ENCODE measurements at places on chromosomes 7 and 10.

DNA sequence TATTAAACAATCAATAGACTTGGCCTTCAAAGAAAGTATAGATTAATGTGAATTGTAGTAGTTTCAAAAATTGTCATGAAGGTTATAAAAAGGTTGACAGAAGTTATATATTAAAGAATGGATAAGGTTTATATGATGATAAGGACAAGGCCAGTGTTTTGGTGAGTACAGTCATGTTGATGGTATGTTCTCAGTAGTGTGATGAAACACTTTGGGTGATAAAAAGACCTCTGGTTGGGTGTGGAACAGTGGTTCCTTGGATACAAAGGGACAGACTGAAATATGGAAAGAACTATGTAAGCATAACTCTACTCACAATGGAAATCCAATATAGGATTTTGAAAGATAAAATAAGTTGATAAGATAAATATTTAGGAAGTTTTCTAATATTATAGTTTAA is 866.3 kb downstream of the ANKRD7 start:
- no peak for DNase-seq

DNA sequence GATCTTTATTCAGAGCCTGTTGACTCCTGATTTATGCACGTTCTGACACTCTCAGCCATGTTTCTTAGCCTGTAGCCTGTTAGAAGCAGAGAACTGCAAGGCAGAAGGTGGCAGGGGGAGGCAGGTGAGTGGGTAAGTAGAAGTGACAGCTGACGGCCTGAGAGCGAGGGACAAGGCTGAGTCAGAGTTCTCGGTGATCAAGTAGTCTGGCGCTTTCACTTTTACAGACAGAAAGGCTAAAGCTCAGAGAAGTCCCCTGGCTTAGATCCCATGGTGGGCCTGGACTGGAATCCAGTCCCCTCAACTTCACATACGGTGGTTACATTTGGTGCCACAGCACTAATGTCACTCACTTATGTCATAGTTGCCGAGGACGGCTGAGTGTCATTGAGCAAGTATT is 139.0 kb downstream of the TACC2 start:
- DNase-seq: no peak

- no peak for DNase-seq
Observed at GRCh38 chr7:79876848-79877252, 257.8 kb upstream of the GNAI1 start.

- no peak for DNase-seq
Observed at GRCh38 chr10:100333661-100334440, 3.8 kb upstream of the PKD2L1 start.

- no peak for DNase-seq
Observed at GRCh38 chr7:69126896-69127479, 471.3 kb upstream of the AUTS2 start.

GRCh38 chr10:59829024-59829423 is 75.8 kb upstream of the MRLN start:
- DNase-seq: no peak

DNA sequence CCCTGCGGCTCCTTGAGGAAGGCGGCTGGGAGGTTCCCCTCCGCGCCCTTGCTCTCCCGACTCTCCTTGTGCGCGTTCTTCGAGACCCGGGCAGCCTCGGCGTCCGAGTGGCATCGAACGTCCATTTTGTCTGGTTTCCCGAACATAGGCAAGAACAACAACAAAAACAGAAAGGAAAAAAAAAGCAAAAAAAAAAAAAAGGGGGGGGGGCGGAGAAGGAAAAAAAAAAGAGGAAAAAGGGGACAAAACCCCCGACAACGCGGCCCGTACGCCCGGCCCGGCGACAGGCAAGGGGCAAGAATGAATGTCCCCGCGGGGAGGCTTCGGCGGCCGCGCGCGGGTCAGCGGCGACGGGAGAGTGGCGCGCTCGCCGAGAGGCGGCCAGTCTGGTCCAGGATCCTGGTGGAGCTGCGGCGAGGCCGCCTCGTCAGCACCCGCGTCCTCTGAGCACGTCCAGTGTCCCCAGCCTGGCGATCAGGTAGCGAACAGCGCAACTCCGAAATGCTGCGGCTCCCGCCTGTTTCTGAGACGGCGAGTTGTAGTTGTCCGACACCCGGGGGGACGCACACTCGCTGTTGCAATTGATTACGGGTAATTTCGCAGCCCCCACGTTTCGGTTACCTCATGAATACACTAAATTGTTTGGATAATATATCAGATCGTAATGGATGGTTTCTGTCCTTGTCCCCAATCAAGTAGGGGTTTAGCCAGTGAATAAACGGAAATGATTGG is at the start of gene VAX1:
TSS of gene VAX1 (minus strand) at position 360 of the 732 bp plus-strand sequence. CDS start at position 146, 214 bp downstream.
- no peak for DNase-seq

DNA sequence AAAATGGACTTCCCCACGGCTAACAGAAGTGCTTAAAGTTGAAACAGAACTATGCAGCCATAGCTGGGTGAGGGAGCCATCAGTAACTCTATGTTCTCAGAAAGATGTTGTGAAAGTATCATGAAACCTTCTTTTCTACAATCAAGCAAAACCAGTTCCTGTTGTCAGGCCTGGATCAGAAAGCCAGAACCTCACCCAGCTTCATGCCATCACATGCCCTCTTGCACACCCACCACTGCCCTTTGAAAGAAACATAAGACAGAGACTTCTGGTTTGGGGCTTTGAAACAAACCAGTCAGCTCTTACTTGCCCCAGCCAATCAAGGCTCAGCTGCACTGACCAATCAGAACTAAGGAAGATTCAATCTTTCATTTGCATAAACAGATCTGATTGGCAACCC is 230.8 kb upstream of the FERD3L start:
- DNase-seq: no peak

DNA sequence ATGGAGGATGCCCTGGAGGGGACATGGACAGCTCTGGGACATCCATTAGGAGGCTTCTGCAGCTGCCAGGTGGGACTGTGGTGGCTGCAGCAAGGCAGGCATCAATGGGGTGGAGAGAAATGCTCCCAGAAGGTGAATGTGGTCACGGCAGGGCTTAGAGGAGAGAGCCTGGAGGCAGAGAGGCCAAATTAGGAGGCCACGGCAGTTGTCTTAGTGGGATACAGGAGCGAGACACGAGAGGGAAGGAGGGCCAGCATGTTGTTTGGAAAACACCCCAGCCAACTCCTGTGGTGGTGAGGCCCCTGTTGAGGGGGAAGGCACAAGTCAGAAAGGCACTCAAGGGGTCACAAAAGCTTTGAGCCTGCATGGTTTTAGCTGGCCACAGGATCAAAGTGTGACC is 14.6 kb upstream of the ECHDC3 start:
- DNase-seq: no peak

GRCh38 chr7:74372511-74373111 is 81.1 kb upstream of the GTF2IRD1 start:
- DNase-seq: peak; percentile 42

GRCh38 chr10:110077436-110078130 is 69.8 kb downstream of the ADD3 start:
- no peak for DNase-seq

DNA sequence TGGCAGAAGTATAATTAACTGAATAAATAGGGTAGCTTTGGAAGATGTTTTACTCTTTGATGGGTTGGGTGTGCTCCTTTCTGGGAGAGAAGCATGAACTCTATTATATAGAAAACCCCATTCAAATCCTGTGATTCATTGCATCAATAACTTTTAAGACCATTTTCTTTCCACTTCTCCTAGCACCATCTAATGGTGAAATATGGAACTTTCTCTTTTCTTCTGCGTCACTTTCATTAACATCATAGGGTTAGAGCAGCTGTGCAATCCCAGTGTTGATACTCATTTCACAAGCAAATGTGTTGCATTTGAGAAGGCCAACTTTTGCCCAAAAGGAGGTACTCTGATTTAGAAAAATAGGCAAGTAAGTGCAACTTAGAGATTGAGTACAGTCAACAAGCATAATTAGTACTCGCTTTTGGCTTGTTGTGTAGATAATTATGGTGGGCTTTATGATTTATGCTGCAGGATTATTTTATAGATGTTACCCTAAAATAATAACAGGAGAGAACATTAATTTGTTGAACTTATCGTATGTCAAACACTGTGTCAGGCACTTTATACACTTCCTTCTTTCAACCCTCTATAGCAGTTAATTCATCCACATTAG is 92.9 kb downstream of the CPED1 start:
- peak; percentile 59 for DNase-seq

Data from NCI-H2029 treated with DMSO at 0.1 percent for 48 hours (cell line).